ENCODE measurements at places on chromosomes 12 and 14.

DNA sequence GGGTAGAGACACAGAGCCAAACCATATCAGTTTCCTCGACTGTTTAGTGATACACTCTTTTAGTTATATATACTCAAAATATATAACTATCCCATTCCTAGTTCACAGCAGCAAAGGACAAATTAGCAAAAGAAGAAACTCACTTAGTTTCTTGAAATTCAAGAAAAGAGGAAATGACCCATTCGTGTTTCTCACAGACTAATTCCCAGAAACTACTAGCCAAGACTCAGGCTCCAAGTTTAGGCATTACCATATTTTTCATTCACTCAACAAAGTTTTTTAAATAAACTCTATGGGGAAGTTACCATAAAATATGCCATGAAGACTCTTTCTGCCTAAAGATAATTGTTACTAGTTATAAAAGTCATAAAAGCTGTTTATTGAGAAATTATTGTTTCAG lies 152.3 kb upstream of the DAAM1 start:
- no peak for DNase-seq

- DNase-seq = peak; percentile 58
Observed at GRCh38 chr14:97120611-97121031, 323.4 kb downstream of the VRK1 start.

DNA sequence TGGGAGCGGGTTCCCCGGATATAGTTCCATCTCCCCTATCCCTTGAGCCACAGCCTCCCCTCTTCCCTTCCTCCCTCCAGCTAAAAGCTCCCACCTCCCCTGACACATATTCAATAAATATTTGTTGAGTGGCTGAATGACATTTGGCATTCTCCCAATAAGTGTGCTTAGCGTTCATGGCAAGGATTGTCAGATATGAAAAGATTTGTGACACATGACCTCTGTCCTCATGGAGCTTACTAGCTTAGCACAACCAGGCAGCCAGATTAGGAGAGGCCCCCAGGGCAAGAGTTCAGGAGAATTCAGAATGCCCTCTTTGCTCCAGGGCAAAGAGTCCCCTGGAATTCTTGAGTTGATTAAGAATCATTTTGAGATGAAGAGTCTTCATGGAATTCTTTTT lies 22.5 kb upstream of the SLC6A12 start:
- no peak for DNase-seq

DNA sequence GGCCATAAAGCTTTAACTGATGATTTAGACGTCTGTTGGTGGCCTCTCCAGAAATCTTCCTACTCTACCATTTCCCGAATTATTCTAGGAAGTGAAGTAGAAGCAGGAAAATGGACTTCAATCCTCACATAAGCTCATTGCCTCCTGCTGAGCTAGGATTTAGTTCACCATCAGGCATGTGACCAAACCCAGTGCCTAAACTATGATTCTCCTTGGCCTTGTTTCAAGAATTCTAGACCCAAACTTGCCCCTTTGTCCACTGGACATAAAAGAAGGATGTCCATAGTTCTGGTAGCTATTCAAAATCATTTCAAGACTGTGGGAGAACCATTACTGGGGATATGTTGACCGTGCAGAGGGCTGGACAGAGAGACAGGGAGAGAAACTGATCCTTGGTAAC lies 105.8 kb downstream of the C12orf50 start:
- DNase-seq = no peak

DNA sequence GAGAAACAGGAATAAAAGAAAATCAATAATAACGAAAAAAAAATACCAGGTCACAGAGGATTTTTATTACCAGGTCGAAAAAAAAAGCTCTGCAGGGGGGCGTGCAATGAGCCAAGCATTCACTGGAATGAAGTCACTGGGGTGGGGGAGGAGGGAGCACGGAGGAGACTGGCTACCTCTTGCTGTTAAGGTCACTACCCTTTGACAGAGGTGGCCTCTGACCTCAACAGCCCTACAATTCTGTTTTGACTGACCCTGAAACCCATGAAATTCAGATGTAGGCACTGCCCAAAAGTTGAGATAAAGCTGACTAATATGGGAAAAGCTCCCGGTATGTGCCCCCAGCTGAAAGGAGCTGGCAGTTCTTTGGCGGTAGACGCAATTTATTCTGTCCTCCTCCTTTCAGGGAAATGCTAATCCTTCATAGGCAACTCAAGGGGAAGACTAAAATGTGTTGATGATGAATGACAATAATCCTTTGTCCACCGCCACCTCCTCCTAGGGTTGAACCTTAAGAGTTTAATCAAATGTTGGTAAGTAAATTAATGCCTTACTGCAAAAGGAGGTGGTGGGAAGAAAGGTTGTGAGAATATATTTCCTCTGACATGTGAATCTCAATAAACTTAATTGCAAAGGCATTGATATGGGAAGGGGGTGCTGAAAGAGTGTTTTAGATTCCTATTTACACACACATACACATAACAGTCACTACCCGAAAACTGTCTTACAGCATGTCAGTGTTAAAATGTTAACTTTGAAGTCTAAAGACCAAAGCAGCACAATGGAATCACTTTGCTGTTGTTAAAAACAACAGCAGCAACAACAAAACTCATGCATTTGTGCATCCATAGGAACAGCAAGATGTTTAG lies 6.3 kb upstream of the RIC8B start:
- DNase-seq = no peak

DNA sequence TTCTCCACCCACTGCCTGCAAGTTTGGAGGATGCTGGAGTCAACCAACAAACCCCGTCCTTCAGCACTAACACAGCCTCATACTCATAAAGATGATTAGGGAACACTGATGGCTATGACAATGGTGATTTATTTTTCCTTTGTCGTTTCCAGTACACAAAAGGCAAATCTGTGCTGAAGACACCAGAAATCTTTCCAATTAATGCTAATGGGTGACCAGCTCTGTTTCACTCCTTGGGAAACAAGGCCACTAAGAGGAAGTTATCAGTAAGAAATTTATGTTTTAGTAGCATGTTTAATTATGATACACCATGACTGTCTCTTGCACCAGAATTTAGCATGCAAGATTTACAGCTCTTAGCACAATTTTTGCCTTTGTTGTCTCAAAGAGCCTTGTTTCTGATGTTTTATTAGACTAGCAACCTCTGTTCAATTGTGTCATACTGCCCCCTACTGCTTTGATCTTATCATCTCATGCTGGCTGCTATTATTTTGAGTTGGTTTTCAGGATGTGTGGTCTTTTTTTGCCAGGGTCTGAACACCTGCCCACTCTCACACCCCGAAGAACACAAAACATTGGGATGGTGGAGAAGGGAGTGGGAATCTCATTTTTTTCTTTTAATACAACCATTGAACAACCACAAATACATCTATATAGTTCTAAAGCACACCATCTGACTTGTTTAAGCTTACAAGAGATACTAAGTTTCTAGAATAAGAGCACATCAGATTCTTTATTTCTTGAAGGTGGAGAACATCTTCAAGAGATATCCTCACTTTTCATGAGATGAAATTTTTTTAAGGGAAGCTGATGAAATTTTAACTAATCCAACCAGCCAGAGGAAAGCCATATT lies 160.9 kb downstream of the SPTSSA start:
- DNase-seq = no peak

GRCh38 chr12:68585966-68586365 lies 24.7 kb upstream of the RAP1B start:
- no peak for DNase-seq

DNA sequence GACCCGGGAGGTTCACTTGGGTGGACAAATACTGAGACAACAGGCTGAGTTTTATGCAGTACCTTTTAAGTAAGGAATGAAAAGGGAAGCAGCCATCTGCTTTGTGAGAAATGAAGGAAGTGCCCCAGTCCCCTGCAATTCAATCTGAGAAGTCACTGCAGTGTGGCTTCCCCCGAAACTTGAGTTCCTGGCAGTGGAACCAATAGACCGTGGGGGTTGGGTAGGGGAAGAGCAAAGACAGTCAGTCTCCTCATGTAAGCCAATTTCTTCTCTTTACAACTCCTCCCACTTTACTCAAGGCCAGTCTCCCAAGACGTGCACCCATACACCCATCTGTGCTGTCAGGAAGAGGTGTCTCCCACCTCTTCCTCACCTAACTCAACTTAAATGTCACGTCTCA lies 206.5 kb downstream of the BCAT1 start:
- DNase-seq = no peak

- DNase-seq = no peak
Observed at GRCh38 chr12:75585330-75585729, 73.9 kb upstream of the KRR1 start.

- DNase-seq = no peak
Observed at GRCh38 chr12:49104822-49105221, 5.8 kb downstream of the LMBR1L start.

- DNase-seq = no peak
Observed at GRCh38 chr12:92192360-92192759, 46.7 kb upstream of the BTG1 start.

GRCh38 chr12:120544691-120545090 lies 10.5 kb downstream of the RNF10 start:
- DNase-seq = no peak

DNA sequence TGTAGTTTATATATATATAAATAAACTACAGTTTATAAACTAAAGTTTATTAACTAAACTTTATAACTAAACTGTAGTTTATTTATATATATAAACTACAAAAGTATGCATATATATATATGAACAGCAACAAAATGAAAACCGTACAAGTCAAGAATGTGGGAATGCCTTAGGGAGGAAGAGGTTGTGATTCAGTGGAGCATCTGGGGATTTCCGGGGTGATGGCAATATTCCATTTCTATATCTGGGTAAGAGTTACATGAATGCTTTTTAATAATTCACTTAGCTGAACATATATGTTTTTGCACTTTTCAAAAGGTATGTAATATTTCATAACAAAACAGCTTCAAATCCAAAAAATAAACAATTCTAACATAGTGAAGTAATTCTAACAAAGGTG lies 30.1 kb upstream of the CAND1 start:
- no peak for DNase-seq

GRCh38 chr12:4261655-4262054 lies 11.9 kb upstream of the CCND2 start:
- DNase-seq = no peak

- no peak for DNase-seq
Observed at GRCh38 chr14:68473069-68473468, 319.8 kb downstream of the ZFP36L1 start.

GRCh38 chr12:97701901-97702300 lies 239.3 kb downstream of the RMST start:
- no peak for DNase-seq

DNA sequence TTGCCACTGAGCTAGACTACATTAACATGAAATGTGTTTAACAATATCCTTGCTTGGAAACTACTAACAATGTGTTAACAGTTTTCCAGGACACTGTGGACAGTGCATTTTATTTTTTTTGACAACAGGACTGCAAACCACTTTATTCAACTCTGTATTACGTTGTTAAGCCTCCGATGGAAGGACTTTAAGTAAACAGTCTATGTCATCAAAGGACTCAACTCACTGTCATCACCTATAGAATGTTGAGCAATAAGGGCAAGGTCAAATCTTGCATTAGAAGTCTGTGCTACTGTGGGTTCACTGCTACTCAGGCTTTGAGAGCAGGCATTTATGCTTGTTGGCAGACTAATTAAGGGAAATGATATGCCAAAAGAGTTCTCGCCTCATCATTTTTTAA lies 483.7 kb downstream of the FLRT2 start:
- no peak for DNase-seq

DNA sequence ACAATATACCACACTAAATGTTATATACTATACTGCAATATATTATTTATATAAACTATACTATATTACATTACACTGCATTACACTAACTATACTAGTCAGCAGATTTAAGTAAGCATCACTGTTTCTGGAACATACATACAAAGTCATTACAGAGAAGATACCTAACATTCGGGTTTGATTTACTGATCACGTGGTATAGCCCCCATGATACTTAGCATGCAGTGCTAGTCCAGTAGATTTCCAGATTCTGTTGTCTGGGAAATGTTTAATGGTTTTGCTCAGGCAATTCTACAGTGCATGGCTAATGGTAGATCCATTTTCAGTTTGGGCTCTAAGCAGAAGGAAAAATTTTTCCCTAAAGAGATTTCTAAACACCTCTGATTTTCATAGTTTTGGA lies 403.7 kb upstream of the TMTC1 start:
- no peak for DNase-seq

DNA sequence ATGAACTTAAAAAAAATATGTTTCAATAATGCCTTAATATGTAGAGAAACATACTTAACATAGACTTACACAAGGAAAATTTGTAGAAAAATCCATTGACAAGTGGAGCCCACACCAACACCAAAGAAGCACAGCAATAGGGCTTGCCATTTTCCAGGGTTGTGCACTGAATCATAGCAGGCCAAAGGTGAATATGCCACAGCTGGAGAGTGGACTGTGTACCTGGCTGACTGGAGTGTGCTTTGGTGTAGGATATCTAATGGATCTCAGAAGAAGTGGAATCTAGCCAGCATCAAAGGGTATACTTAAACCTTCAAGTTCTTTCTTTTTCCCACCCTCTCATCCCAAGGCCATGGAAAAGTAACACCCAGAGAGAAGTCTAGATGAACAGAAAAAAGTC lies 4.8 kb downstream of the RPL10L start:
- DNase-seq = no peak

GRCh38 chr12:121107681-121108080 lies 25.0 kb upstream of the P2RX7 start:
- no peak for DNase-seq
